ENCODE measurements at places on chromosomes 7 and 10.

DNA sequence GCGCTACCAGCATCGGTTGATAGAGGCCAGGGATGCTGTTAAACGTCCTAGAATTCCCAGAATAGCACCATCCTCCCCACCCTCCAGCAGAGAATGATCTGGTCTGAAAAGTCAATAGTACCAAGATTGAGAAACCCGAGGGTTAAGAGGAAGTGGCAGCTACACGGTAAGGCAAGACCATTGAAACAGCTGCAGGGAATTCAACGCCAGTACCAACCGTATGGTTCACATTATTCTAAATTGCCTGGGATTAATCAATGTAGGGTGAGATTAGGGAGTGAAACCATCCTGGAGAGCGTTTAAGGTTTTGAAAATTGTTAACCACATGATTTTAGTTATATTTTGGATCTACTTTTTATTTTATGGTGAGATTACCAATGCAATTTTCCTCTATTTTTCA lies 352.2 kb downstream of the PRPF18 start:
- DNase-seq: no peak

DNA sequence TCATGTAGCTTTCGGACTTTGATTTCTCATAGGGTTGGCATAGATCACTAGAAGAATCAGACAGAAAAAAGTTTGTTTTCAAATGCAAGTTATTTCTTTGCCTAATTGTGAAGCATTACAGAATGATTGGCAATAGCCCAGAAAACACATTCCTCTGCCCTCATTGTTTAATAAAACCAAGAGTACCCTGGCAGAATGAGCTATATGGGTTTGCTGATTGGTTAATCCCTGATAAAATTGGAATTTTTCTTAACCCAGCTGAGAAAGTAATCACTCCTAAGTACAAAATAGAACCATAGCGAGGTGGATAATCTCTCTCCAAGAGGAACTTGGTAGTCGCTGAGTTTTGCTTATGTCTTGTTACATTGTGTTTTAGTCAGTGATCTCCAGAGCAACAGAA lies 30.9 kb upstream of the CREB5 start:
- no peak for DNase-seq

- DNase-seq: no peak
Measured at GRCh38 chr10:112232670-112233069, 49.1 kb upstream of the GPAM start.

DNA sequence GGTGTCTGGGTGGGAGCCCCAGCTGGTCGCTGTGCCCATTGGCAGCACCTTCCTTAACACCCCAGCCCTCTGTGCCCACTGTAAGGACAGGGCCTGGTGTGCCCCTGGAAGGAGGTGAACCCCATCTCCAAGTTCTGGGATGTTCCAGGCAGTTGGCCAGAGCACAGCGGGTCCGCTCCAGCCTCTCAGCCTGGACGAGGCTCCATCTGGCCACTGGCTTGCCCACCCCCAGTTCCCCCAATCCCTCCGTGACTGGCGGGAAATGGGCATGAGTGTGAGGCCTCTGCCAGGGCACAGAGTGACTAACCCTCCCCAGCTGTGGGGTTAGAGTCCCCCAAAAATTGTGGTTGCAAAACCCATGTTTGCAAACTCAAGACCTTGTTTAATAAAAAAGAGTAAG lies 15.6 kb downstream of the GRIFIN start:
- no peak for DNase-seq

DNA sequence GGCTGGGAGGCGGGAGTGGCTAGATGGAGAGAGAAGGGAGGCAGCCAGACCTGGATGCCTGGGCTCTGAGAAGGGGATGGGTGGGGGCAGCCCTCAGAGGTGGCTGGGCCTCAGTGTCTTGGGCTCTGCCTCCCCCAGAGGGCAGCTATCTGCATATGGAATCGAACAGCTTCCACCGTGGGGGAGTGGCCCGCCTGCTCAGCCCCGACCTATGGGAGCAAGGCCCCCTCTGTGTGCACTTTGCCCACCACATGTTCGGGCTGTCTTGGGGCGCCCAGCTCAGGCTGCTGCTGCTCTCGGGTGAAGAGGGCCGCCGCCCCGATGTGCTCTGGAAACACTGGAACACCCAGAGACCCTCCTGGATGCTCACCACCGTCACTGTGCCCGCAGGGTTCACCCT lies 3.3 kb downstream of the ZAN start:
- no peak for DNase-seq

DNA sequence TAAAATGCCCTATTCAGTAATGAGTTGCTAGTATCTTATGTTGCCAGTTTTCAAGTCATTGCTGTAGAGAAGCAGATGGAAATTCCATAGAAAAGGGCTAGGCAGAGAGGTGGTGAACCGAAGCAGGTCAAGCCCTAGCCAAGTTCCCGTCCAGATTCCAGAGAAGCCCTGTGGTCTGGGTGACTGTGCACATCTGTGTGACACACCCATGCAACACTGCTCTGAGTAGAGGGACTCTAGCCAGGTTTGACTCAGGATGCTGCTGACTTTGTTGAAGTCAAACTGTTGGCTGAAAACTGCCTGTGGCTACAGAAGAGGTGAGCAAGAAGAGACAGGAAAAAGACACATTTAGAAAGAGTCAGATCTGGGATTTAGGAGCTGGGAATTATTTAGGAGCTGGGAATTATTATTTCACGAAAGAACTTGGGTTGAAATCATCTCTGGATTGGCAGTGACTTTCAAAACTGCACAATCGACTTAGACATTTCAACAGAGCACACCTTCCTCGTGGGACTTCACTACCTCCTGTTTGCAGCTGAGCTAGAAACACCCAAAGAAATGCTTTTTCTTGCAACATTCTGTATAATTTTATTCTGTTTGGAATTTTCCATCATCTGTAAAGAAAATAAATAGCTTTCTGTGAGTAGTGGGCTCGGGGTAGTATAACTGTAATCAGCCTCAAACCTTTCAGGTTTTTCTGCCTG lies 149.1 kb upstream of the PRKCQ start:
- DNase-seq: no peak

DNA sequence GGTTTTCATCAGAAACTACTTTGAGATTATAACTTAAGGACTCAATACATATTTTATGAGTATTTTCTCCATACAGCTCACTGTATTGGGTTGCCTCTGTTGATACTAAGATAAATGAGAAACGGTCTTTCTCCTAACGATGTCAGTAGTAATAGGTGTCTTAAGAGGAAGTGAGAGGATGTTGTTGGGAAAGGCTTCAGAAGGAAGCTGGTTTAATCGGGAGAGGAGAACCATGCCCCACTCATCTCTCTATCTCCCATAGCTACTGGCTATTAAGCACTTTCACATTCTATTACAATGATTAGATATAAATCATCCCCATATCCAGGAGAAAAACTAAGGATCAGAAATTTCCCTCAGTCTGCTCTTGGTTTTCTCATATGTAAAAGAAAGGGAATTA lies 2.0 kb downstream of the CLEC5A start:
- no peak for DNase-seq

DNA sequence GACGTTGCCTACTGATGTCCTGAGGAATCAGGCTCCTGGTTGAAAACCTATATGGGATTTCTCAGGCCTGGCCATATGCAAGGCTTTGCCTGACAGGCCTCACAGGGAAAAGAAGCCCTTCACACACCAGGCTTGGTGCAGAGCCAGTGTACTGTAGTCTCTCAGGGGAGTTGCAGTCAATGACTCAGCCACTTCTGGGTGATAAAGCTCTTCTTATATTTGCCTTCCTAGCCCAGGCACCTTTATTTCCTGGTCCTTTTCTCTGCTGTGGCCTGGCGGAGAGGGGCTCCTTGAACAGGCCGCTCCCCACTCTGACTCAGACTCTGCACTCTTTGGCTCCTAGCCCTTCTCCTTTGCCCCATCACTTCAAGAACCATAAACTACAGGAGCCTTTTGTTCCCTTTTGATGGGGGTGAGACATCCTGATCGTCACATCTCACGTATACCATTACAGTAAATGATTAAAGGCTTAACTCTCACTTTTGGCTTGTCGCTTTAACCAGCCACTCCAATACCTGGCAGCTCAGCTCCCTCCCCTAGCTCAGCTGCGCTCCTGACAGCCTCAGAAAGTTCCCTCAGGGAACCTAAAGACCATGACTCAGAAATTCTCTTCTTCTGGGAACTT lies 33.5 kb downstream of the DPY19L1 start:
- DNase-seq: peak; percentile 97

DNA sequence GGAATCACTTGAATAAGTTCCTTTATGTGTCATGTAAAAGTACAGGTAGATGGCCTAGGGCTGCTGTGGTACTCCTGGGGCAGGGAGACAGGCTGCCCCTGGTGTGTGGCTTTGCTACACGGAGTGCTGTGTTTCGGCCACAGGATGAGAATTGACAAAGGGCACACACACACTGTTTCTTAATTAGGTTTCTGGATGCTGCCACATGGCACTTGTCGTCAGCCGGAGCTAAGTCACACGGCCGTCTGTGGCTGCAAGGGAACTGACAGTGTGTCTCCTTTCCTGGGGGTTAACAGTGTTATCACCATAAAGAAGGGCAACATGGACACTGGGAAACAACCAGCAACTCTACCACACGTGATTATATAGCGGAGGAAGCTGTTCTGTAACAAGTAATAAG lies 55.7 kb upstream of the CREB5 start:
- DNase-seq: no peak

GRCh38 chr7:12504149-12504548 lies 66.4 kb upstream of the SCIN start:
- no peak for DNase-seq

GRCh38 chr7:158275711-158276413 lies 311.8 kb downstream of the PTPRN2 start:
- DNase-seq: no peak

DNA sequence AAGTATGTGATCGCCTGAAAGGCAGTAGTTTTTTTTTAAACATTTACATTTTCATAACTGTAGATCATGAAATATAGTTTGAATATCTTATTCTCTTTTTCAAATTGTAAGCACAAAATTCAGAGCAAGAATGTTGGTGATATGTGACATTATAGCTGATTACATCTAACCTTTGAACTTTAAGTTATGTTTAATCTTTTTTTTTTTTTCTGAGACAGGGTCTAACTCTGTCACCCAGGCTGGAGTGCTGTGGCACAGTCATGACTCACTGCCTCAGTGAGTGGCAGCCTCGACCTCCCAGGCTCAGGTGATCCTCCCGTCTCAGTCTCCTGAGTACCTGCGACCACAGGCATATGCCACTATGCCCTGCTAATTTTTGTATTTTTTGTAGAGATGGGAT lies 278.7 kb upstream of the NEBL start:
- no peak for DNase-seq

DNA sequence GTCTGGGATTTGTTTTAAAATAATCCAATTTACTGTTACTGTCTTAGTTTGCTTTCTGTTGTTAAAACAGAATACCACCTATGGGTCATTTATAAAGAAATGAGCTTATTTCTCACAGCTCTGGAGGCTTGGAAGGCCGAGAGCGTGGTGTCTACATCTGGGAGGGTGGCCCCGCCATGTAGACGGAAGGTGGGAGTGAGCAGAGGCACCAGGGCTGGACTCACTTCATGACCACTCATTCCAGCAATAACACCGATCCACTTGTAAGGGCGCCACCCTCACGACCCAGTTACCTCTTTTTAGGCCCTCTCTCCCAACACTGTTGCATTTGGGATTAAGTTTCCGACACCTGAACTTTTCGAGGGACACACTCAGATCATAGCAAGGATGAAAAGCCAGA lies 36.2 kb upstream of the CFAP46 start:
- DNase-seq: no peak

DNA sequence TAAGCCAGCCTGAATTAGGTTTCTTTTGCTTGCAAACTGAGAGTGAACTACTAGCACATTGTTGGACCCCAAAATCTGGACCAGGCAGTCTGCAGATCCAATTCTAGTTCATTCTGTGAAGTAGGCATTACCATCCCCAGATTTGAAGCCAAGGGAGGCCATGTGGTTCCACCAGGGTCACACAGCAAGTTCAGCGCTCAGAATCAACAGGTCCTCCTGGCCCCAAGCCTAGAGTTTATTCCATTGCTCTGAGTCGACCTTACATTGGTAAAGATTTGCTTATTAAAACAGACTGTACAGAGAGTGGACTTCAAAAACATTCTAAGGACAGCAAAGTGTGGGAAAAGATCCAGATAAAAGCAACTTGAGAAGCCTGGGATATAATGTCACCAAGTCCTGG lies 50.9 kb downstream of the AFAP1L2 start:
- DNase-seq: no peak

GRCh38 chr10:49418328-49418727 lies 22.4 kb upstream of the DRGX start:
- no peak for DNase-seq

DNA sequence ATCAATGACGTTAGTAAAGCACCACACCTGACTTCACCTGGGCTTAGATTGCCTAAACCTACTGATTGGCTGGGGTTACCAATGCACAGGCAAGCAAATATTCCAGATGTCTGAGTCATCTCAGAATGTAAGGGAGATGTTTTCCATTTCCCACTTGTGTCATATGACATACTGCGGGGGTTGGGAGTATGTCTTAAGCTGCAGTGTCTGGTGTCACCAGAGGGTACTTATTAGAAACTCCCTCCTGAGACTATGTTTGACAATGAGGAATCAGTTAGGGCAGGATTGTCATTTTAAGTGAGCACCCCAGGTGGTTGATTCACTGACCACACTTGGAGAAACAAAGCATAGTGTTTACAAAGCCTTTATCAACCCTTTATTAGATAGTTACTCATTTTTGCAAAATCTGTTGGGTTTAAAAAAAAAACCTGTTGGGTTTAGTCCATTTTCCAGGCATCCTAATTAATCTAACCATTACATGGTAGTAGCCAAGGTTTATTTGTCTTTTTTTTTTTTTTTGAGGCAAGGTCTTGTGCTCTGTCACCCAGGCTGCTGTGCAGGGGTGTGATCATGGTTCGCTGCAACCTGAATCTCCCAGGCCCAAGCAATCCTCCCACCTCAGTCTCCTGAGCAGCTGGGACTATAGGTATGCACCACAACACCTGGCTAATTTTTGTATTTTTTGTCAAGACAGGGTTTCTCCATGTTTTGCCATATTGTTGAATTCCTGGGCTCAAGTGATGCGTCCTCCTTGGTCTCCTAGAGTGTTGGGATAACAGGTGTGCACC lies 72.5 kb downstream of the CDK6 start:
- DNase-seq: no peak

GRCh38 chr7:16356301-16356958 lies 64.9 kb downstream of the CRPPA start:
- DNase-seq: no peak

DNA sequence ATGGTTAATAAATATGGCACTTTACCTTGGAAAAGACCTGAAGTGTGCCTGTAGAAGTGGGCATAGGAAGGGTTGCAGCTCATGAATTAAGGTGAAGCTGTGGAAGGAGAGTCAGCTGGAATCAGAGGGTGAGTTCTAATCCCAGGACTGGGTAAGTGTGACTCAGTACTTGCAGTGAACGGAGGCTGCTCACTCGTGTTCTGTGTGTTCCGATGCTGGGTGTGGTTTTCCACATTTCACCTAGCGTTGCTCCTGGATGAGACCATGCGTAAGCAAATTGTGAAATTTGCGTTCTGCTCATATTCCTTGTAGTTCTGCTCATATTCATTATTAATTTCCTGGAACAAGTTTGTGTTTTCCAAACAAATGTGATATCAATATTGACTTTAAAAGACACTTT lies 22.4 kb upstream of the TMEM236 start:
- DNase-seq: no peak

GRCh38 chr10:120894556-120894955 lies 43.4 kb downstream of the WDR11 start:
- DNase-seq: no peak

GRCh38 chr10:126062131-126063032 lies 166.0 kb downstream of the FANK1 start:
- no peak for DNase-seq

- no peak for DNase-seq
Measured at GRCh38 chr7:24697416-24697815, 59.8 kb downstream of the GSDME start.

Measured in NCI-H446 treated with DMSO at 0.1 percent for 48 hours (cell line).